MCF 10A (cell line): ENCODE measurements at places on chromosomes 13 and 19. TPM values are rescaled to one million over a fixed set of nuclear protein-coding genes. Genes with fewer than 3 reads are reported as not detected.

ZNF611 gene
- total RNA-seq, result 12.6 and 23.1 TPM in 2 replicates

PDX1 gene
- 0.17 and 0.35 TPM in 2 replicates for total RNA-seq

CGB2 gene
- total RNA-seq, result not detected in 2 replicates

GPR4 gene
- total RNA-seq, result not detected in 2 replicates

CCDC169 gene
- total RNA-seq, result 5.7 and 5.9 TPM in 2 replicates

GRCh38 chr13:28751175-28751960, 32.6 kb upstream of the SLC46A3 start:
- peak; percentile 43 for DNase-seq

DNA sequence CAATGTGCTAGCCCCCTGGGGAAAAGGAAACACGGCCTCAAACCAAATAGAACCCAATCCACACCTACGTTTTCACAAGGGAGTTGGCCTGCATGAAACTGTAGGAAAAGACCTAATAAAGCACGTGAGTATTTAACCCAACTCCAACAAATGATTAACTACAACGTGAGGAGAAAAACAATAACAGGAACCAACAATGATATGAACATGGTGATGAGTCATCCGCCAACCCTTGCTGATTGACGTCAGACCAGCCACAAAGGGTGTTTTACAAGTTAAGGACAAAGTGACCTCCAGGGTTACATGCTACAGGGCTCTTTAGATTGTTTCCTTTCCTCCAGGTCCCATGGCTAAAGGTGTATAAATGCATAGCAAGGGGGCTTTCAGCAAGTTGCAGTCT, 460.5 kb downstream of the COG6 start:
- DNase-seq, result peak; percentile 96

GRCh38 chr13:60112771-60113170, 51.0 kb downstream of the DIAPH3 start:
- DNase-seq, result no peak

DNA sequence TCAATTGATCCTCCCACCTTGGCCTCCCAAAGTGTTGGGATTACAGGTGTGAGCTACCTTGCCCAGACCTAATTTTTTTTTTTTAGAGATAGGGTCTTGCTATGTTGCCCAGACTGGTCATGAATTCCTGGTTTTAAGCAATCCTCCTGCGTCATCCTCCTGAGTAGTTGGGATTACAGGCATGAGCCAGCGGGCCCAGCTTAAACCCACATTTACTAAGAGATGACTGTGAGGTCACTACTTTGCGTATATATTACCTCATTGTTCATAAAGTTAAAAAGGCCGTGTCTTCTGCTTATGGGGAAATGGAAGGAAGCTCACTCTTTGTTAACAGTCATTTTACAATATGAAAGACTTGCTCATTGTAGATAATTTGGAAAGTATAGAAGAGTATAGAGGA, 39.6 kb upstream of the C1QTNF9 start:
- no peak for DNase-seq

DNA sequence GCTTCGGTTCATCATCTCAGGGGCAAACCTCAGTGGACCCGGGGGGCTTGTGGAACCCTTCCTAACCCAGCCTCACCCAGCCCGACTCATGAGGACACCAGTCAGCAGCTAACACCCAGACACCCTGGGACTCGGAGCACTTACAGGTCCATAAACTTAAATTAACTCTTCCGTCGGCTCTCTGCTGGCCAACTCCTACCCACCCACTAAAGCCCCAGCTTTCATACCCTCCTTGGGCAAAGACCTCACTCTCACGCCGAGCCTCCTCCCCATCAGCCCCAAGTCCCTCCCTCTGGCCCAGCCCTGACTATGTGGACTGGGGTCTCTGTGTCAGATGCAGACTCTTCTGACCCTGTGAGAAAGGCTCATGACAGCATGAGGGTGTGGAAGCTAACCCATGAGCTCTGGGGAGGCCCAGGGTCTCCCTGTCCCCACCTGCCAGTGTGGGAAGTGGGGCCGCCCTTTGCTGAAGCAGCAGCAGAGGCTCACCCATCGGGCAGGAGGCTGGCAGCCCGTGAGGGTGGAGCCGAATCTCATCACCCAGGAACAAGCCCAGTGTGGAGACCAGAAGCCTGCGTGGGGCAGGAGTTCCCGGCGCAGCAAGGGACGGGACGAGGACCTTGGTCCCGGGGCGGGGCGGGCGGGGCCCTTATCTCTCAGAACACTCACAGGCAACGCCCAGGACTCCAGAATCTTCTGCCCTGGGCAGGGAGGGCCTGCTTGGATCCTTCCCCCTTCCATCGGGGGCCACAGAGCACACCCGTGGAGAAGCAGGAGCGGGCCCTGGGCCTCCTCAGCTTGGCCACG, 19.8 kb downstream of the TCF3 start:
- no peak for DNase-seq

DNA sequence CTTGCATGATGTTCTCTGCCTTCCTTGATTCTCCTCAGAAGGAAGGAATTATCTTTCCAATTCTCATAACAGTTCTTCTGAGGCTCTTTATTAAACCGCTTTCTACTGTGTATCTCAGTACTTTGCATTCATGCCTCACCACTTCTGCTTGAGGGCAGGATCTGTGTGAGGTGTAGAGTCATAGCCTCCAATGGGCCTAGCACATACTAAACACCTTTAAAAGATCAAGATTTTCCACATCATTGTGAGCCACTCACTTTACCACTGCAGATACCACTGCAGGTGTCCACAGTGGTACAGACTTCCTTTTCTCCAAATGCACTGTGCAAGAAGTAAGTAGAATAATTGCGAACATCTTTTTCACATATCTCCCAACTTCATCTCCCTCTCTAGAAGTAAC, 76.7 kb downstream of the NDFIP2 start:
- no peak for DNase-seq

DNA sequence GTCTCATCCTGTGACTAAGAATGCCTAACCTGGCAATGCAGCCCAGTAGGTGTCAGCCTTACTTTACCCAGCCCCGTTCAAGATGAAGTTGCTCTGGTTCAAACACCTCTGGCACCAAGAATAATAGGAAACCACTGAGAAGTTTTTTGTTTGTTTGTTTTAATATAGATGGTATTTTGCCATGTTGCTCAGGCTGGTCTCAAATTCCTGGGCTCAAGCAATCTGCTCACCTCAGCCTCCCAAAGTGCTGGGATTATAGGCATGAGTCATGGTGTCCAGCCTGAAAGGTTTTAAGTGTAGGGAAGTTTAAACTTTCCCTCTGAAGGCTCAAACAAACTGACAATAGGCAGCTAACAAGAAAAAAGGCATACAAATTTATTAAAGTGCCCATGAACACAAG, 51.2 kb upstream of the ABCC4 start:
- peak; percentile 56 for DNase-seq

- DNase-seq, result no peak
These were observed 1117.2 kb upstream of the SPRY2 start for GRCh38 chr13:81458170-81458569.

DNA sequence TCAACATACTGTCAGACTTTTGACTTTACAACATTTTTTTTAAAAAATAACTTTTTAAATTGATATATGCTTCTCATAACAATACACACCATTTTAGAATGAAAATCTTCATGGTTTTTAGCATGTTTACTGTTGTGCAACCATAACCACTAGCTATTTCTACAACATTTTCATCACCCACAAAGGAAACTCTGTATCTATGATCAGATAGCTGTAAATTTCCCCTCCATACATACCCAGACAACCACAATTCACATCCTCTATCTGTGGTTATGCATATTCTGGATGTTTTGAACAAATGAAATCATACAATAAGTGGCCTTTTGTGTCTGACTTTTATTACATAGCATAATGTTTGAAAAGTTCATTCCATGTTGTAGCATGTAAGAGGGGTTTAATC, 1666.0 kb downstream of the EFNB2 start:
- DNase-seq, result no peak

DNA sequence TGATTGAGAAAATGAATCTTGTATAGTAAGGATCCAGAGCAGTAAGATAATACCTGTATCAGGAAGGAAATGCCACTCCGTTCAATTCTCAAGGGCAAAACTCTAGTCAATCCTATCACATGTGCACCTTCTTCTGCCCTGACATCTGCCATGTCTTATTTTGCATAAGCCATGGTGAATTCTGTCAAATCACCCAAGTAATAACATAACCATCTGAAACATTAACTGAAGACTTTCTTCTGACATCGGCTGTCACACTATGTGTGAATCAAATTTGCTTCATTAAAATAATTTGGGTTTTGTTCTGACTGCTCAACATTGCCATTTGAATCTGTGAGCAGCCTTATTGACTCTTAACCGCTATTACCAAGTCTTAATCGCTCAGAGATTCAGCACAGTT, 91.2 kb downstream of the PCDH9 start:
- DNase-seq, result no peak

GRCh38 chr19:51320280-51320657, 8.8 kb downstream of the IGLON5 start:
- DNase-seq, result no peak

GRCh38 chr19:48102870-48103751, 7.5 kb downstream of the PLA2G4C start:
- peak; percentile 63 for DNase-seq

GRCh38 chr13:75091718-75092117, 390.3 kb downstream of the TBC1D4 start:
- no peak for DNase-seq

DNA sequence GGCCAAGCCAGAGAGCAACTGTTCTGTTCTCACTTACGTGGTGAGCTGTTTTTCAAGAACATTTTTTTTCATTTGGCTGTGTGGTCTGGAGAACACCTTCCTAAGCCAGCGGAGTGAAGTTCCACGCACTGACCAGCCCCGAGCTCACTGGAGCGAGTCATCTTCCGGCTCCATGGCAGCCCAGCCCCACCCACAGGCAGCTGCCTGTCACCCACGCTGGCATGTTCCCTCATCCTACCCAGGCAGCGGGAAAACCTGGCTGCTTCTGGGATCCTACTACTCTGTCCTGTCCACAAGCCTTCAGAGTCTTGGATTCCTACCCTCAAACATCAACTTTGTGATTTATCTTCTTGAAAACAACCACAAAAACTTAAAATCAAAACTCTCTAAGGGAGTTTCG, 76.2 kb downstream of the GGACT start:
- peak; percentile 21 for DNase-seq

DNA sequence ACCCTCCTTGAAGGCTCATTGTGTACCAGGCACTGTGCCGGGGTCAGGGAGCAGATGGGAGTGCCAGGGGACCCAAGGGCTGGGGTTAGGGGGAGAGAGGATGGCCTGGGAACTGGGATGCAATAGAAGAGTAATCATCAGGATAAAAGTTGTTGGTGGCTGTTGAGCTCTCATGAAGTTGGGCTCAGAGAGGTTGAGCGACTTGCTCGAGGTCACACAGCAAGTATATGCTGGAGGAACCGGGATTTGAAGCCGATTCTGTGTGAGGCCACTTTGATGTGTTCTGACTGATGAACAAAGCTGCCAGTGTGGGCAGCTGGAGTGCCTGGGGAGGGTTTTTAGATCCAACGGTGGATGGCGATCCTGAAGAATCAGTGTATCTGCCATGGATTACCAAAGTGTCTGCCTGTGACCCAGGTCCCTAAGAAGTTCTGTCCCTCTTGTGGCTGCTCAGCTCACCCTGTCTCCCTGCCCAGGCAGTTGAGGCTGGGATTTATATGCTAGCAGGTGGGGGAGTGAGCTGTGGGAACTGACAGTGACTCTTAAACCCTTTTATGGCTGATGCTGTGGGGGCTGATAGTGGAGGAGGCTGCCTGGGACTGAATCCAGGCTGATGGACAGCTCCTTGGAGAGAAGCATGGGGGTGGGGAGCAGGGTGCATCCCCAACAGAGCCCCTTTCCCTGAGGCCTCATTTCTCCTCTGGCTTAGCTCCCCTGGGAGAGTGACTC, 8.3 kb downstream of the ARHGEF18 start:
- no peak for DNase-seq

DNA sequence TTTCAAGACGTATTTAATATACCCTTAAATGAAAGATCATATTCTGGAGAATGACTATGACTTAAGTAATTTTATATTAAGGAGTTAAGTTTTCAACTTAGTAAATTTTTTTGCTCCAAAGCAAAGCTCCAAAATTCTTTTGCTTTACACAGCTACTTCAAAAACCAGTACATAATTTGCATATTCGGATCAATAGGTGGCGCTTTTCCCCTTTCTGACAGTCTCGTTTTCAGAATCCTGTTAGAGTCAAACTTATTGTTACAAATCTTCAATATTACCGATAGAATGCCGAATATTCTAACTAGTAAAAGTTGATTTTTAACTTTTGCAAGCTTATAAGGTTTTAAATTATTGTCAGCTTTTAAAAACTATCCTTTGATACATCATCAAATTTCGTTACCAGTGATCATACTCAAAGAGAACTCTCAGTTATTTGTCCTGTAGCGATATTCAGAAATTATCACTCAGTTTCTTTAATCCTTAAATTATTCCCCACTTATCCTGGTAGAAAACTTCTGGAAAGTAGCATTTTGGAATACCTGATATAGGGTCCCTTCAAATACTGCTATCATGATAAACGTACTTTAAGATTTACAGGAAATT, 852.7 kb upstream of the KLHL1 start:
- peak; percentile 47 for DNase-seq

- no peak for DNase-seq
These were observed 134.3 kb downstream of the KDM4B start for GRCh38 chr19:5103061-5103701.
